ENCODE measurements at places on chromosomes 5 and 9.

DNA sequence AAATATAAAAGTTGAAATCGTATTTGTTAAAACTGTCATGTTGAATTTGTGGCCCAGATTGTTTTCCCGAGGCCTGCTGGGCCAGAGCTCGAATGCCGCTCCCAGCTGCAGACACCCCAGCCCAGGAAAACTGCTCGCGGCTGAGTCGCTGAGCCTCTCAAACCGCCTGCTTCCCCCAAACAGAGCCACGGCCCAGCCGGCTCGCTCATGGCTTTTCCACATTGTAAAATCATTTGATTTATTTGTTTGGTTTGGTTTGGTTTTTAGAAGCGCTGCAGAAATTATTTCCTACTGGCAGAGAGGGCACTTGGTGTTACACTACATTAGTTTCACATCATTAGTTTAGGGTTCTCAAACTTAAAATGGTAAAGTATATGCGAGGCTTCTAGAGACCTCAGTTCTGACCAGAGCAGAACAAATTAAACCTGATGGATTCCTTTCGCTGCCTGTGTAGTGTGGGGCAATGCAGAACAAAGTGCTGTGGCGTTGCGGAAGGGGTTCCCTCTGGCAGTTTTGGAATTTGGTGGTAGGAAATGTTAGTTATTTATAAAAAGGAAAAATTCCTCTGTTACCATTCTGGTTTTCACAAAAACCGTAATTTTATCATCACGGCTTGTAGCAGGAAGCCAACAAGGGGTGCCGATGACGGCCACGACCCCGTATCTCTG is 156.5 kb upstream of the PITX1 start:
- no peak for DNase-seq

DNA sequence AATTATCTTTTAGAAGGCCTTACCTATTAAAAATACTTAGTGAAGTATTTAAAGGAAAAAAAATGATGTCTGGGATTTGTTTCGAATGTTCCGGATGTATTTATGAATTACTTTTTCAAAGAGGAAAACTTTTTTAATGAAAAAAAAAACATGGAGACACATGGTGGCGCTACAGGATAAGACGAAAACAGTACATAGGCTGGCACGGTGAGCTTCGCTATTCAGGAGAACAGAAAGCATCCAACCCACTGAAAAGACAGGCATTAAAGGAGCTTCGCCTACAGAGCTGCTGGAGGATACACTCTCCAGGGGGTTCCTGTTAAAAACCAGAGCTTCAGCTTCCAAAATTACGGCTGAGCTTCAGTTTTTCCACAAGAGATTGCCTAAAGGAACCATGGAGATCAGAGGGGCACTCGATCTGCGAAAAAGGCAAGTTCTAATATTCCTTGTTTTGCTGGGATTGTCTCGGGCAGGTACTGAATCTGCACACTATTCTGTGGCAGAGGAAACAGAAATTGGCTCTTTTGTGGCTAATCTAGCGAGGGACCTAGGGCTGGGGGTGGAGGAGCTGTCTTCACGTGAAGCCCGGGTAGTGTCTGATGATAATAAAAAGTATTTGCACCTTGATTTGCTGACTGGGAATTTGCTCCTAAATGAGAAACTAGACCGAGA is at the start of gene PCDHB14:
PCDHB14 (plus strand) TSS at position 232 of the 672 bp plus-strand sequence; CDS start at position 395, 163 bp downstream.
- no peak for DNase-seq

DNA sequence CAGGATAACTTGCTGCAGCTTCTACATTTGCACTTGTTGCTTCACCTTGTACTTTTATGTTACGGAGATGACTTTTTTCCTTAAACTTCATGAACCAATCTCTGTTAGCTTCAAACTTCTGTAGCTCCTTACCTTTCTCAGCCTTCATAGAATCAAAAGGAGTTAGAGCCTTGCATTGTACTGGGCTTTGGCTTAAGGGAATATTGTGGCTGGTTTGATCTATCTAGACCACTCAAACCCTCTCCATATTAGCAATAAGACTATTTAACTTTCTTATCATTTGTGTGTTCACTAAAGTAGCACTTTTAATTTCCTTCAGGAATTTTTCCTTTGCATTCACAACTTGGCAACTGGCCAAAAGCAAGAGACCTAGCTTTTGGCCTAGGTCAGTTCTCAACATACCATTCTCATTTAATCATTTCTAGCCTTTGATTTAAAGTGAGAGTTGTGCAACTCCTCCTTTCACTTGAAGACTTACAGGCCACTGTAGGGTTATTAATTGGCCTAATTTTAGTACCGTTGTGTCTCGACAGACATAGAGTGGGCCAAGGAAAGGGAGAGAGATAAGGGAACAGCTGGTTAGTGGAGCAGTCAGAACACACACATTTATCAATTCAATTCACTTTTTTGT is 63.7 kb downstream of the SHOC1 start:
- no peak for DNase-seq

GRCh38 chr9:134226221-134226930 is 62.0 kb upstream of the RNU6ATAC start:
- DNase-seq: no peak

DNA sequence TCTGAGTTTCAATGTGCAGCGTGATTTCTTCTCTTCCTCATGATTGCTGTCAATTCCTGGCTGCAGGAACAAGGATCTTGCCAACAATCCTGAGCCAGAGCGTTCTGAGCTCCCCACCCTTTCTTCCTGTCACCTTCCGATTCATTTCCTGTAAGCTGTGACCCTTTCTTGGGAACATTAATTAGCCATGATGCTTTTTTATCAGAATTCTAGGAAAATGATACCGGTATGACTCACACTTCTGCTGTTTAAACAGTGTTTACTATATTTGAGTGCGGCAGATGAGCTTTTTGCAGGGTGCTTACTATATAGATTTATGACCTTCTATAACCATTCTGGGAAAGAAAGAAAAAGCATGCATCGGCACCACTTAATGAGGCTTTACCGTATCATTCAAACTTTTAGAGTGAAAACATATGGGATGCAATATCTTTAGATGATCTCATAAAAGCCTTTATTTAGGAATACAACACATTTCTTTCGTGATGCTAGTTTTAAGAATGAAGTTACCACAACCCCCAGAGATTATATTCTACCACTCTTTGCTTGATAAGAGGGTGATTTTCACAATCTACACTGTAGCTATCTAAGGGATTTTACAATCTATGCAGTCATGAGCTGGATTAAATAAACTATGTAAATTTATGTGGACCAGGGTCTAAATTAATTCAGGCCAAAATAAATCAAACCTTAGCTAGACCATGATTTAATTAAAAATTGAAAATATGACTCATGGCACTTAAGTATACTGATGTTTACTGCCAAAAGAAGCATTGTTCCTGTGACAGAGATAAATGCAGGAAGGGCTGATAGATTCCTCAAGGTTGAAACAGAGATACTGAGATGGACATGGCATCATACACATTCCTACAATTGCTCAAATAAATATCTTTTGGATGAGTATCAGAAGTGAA is 38.0 kb upstream of the OSMR start:
- no peak for DNase-seq

- no peak for DNase-seq
Observed at GRCh38 chr9:68780380-68780712, 75.3 kb downstream of the PIP5K1B start.

DNA sequence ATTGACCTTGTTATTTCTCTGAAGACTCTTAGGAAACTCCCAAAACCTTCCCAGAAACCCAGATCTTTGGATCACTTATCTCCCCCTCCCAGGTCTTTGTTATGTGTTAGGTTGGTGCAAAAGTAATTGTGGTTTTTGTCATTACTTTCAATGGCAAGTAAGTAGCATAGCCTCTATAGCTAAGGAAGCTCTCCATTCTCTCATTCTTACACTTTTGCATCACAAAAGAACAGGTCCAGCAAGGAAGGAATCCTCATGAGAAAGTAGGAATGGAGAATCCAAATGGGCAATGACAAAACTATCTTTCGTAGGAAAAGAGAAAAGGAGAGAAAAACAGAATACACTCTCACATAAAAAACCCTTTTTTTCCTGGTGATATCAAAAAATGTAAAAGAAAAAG is 81.3 kb upstream of the ELAVL2 start:
- no peak for DNase-seq

DNA sequence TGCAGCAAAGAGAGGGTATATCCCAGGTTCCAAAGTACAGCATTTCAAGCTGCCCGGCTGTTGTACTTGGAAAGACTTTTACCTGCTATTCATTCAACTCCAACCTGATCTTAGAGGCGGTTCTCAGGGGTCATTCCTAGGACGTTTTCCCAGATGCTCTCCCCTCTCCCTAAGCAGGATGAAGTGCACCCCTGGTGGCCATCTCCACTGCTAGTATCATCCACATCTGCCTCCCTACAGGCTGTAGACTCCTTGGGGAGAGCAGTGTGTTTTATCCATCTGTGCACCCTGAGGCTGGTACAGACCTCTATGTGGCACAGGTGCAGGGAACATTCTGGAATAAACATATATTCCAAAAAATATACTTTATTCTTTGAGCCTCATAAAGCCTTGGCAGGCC is 56.8 kb downstream of the PTPN3 start:
- no peak for DNase-seq

DNA sequence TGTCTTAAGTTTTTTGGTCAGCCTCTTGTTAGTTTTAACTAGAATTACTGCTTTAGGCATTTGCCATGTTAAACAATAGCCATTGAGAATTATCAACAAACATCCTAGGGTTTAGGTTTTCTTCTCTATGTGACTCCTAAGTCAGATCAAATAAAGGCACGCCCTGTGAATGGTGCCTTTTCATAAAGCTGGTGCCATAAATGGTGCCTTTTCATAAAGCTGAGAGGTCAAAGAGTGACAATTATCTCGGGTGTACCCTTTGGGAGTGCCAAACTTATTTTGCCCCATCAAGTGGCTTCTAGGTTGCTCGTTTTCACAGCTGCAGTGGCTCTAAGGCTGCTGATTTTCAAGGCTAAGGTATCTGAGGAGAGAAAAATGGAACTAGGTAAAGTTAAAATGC is 391.6 kb downstream of the DMRTA1 start:
- DNase-seq: no peak

- DNase-seq: no peak
Observed at GRCh38 chr5:136090319-136090718, 42.3 kb upstream of the SMAD5 start.

- DNase-seq: no peak
Observed at GRCh38 chr5:78634634-78635033, 13.9 kb downstream of the LHFPL2 start.

DNA sequence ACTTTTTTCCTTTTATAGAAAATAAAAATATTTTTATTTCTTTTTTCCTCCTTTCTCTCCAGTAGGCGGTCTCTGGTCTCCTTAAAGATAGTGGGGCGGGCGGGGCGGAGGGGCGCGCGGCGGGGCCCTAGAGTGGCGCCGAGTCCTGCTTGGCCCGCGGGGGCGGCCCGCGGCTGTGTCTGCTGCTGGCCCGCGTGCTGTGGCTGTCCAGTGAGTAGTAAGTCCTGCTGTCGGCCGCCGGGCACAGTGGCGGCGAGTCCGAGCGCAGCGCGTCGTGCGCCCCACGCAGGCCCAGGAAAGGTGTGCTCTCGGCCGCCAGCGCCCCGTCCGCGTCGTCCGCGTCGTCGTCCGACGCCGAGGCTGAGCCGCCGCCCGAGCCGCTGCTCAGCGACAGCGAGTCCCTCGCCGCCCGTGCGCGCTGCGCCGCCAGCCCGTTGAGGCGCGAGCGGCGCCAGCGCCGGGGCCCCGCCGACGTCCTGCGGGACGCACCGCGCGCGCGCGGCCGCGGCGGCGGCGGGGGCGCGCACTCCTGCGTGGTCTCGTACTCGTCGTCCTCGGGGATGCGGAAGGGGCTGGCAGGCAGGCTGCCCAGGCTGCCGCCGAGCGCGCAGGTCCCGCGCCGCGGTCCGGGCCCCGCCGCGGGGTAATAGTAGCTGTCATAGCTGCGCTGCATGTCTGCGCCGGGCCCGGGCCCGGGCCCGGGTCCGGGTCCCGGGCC is 52.3 kb downstream of the PSD2 start:
- peak; percentile 88 for DNase-seq

DNA sequence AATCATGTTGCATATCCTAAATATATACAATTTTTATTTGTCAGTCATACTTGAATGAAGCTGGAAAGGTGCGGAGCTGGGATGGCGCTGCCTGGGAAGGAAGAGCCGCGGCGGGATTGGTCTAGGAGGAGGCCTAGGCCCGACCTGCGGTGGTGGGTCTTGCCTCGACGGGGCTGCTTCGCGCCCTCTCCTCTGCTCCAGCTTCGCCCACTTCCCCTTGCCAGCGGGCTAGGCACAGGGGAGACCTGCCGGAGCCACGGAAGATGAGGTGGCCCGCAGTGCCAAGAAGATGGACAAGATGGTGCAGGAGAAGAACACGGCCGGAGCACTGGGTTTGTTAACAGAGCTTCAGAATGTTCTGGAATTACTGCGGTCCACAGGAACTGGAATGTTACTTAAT is 28.5 kb upstream of the CTSV start:
- no peak for DNase-seq

DNA sequence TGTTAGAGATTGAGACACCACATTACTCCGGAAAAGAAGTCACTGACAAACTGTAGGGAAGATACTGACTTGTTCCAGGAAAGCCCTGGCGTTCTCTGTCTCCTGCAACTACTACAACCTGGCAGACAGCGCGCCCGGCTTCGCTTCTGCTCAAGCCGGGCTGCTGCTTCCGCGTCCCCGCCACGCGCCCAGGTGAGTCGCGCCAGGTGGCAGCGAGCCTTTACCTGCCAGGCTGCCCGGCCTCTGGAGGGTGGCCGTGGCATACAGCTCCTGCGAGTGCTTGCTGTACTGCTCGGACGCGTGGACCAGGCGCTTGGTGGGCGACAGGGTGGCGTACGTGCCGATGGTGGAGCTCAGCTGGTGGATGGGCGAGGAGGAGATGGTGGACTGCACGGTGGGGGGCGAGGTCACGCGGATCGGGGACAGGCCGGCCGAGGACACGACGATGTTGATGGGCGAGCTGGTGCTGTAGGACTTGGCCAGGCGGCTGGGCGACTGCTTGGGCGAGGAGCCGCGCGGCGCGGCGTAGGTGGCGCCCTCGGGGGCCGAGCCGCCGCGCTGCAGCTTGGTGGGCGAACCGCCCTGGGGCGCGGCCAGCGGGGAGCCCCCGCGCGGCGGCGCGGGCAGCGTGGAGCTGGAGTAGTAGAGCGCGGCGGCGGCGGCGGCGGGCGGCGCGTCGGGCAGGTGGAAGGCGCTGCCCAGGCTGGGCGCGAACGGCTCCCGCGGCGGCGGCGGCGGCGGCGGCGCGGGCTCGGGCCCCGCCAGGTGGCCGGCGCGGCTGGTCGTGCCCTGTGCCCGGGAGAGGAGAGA is 519.6 kb downstream of the CTNND2 start:
- DNase-seq: no peak
